ENCODE measurements at places on chromosomes 4 and X. TPM values are rescaled to one million over a fixed set of nuclear protein-coding genes. Genes with fewer than 3 reads are reported as not detected.

Gene F8
- total RNA-seq: 4.2 TPM

Gene RPL39
- total RNA-seq: 1,775 TPM

Gene MYOZ2
- not detected for total RNA-seq

Gene TIGD4
- total RNA-seq: 0.44 TPM

Gene CT83
- not detected for total RNA-seq

Gene GRIA3
- total RNA-seq: not detected

Gene UGT2A2
- not detected for total RNA-seq

Gene POLN
- 2.5 TPM for total RNA-seq

Gene TEX13B
- total RNA-seq: not detected

Gene FGF13
- total RNA-seq: not detected

Gene ZNF185
- total RNA-seq: 0.97 TPM

Gene DUSP9
- total RNA-seq: not detected

Gene CXCL3
- not detected for total RNA-seq

Gene TLR10
- total RNA-seq: not detected

Gene CDS1
- not detected for total RNA-seq

Gene BCORL1
- 10.9 TPM for total RNA-seq

Gene CXCL11
- not detected for total RNA-seq

Gene MAGEA8
- total RNA-seq: not detected

Gene COL25A1
- total RNA-seq: not detected

Gene FAM9C
- not detected for total RNA-seq

Gene MTNR1A
- not detected for total RNA-seq

Gene MTMR8
- total RNA-seq: 4.0 TPM

Gene GPM6B
- not detected for total RNA-seq

Gene TMSB15C
- 6.1 TPM for total RNA-seq

Gene RAB40A
- not detected for total RNA-seq

Gene GAGE2A
- not detected for total RNA-seq

Gene FDCSP
- not detected for total RNA-seq

Gene HSFX3
- not detected for total RNA-seq

Gene DDX53
- total RNA-seq: not detected

Gene CLDN34
- total RNA-seq: not detected

Gene FOXR2
- not detected for total RNA-seq

Gene FBXW7
- 56.9 TPM for total RNA-seq

Gene PIR
- 0.91 TPM for total RNA-seq

Gene GLUD2
- total RNA-seq: 0.87 TPM

Gene SMIM31
- total RNA-seq: not detected

Gene SMIM10
- 0.71 TPM for total RNA-seq

Gene CPLX1
- total RNA-seq: 0.53 TPM

Gene DCAF12L2
- total RNA-seq: not detected

Measured in activated CD8-positive, alpha-beta T cell treated with anti-CD3 and anti-CD28 coated beads, Interleukin-2, amount 10 ng/mL, durations not matched to agents 7 days and 5 days (primary cell).